ENCODE measurements at places on chromosomes 5 and 9. TPM values are rescaled to one million over a fixed set of nuclear protein-coding genes. Genes with fewer than 3 reads are reported as not detected.
A peak's percentile ranks its signal among the peaks of the same experiment; 100 is the strongest.

The DBH gene
- 0.04 TPM for polyA plus RNA-seq

The FABP6 gene
- polyA plus RNA-seq, result not detected

The SLC45A2 gene
- 0.08 TPM for polyA plus RNA-seq

The PCDHGA2 gene
- 0.22 TPM for polyA plus RNA-seq

The WNT8A gene
- polyA plus RNA-seq, result not detected

The DROSHA gene
- 50.5 TPM for polyA plus RNA-seq

The TAF11L8 gene
- polyA plus RNA-seq, result not detected

The QRFP gene
- polyA plus RNA-seq, result 0.03 TPM

The PTPN3 gene
- 130 TPM for polyA plus RNA-seq

GRCh38 chr5:113068559-113068958 is 92.0 kb downstream of the DCP2 start:
- no peak for DNase-seq

GRCh38 chr5:90865180-90865579 is 306.6 kb downstream of the ADGRV1 start:
- no peak for DNase-seq

DNA sequence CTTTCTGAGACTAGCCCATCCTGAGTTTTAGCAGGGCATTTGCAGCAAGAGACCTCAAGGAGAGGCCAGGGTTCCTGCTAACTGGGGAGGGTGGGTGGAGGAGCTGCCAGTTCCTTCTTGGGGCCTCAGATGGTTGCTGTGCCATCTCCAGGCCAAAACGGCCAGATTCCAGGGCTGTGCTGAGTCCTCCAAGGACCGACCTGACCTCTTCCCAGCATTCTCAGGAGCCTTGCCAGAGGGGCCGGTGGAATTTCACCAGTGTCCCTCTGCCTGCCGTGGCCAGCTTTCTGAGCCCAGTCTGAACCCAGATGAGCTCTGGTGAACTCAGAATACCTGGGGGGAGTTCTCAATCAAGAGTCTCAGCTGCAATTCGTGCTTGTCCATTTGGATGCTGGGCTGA is 54.3 kb downstream of the TSTD2 start:
- DNase-seq, result no peak

- no peak for DNase-seq
These were observed 19.5 kb downstream of the FAM163B start for GRCh38 chr9:133589454-133590227.

DNA sequence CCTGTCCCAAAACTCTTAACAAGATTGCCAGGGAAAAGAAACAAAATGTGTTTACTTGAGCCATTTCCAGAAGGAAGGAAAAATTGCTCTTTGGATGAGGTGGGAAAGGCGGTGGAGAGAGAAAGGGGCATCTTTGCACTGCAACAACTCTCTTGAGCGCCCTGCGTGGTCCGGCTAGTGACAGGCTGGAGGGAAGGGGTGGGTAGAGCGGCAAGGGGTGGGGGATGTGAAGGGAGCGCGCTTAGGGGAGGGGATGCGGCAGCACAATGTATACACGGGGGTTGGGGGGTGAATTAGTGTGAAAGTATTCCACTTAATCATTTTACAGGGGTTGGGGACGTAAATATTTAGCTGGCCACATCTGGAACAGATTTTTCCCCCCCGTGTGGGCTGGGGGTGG is 1.3 kb downstream of the FGF10 start:
- DNase-seq, result no peak

DNA sequence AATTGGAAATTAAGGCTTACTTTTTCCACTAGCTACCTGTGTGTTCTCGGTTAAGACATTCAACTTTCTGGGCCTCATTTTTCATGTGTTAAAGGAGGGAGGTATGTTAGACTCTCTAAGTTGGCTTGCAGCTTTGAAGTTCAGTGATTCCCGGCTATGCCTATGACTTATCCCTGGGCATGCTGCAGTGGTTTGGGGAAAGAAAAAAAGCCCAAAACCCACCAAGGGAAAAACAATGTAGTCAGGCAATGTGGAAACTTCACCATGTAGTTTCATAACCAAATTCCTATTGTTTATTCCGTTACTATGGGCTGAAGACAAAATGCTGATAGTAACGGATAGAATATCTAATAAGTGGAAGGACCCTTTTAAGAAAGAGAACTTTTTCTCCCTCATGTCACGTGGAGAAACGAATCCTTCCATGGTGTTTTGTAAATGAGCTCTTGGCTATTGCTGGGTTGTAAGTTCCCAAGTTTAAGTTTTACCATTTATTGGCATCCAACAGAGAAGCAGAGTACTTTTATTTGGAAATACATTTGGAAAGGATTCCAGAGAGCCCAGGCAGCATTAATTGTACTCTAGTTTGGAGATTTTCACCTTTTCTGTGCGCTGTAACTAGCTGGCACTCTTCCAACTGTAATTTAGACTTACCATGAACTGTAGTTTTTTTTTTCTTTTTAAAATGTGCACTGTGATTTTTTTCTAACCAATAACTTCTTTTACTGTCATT is 84.9 kb upstream of the MPDZ start:
- no peak for DNase-seq

GRCh38 chr5:10876006-10876744 is 115.1 kb upstream of the DAP start:
- DNase-seq, result no peak

- DNase-seq, result no peak
These were observed 8.9 kb downstream of the IRF1 start for GRCh38 chr5:132481596-132482211.

DNA sequence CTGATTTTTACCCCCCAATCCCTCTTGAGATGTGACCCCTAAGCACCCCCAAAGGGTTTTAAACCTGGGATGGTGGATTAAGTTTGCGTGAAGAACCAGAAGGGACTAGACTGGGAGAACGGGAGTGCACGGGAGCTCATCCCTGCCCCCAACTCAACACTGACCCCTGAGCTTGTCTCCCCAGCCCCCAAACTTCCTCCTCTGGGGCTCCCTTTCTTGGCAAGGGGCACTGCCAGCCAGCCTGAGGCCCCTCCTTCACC is 5.0 kb upstream of the SET start:
- DNase-seq, result no peak

DNA sequence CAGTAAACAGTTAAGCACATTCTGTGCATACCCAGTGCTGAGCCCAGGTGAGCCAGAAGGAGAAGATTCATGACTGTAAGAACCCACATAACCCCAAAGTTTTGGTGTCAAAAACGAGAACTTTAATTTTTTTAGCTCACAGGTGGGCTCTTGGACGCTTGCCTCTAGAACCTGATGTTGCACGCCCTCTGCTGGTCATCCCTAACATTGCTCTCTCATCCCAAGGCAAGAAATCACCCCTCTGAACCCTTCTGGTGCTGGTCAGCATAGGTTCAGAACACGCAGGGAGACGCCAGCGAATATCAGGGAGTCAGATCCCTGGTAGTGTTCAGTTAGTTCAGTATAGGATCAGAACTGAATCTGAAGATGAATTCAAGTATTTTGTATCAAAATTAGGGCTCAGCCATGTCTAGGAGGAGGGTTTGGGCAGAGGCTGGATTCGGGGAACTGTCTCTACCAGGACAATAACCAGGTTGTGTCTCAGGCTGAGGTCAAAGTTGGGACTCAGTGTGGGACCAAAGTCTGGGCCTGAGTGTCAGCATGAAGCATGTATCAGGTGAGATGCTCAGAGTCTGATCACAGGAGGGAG is 4.1 kb upstream of the DNAJB5 start:
- DNase-seq, result no peak

DNA sequence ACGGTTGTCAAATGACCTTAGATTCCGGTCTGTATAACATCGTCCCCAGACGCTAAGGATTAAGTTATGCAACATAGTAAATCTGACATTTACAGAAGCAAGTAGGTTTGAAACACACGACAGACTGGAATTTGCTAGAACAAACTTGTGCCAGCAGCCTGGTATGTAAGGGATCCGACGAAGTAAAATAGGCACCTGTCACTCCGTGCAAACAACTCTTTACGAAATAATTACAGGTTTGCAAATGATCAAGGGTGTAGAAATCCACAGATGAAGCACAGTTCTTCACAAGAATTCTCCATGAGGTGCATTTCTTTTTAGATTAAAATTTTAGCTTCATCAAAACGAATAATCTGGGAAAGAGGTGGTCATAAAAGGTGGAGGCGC is 508 bp downstream of the MOCS2 start:
- no peak for DNase-seq

- DNase-seq, result no peak
These were observed 177.6 kb upstream of the IER5L start for GRCh38 chr9:129355631-129356030.

DNA sequence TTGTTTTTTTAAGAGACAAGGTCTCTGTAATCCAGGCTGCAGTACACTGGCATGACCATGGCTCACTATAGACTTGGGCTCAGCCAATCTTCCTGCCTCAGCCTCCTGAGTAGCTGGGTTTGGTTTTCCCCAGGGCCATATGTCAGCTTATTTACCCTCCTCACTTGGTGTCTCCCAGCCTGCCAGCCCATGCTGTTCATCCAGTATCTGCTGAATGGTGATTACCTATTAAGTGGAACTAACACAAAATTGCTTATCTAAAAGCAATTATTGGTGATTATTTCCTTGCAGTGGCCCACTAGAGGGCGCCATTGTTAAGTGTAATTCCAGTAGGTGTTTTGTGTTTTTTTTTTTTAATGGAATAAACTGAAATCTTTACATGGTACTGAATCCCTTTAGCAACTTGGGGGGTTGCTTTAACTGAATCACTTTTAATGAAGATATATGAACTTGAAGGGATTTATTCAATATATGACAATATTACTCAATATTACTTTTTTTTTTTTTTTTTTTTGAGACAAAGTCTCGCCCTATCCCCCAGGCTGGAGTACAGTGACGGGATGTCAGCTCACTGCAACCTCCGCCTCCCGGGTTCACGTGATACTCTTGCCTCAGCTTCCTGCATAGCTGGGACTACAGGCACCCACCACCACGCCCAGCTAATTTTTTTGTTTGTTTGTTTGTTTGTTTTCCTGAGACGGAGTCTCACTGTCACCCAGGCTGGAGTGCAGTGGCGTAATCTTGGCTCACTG is 13.8 kb downstream of the EXOSC2 start:
- DNase-seq, result peak; percentile 61

GRCh38 chr5:179605026-179605833 is 18.2 kb downstream of the HNRNPH1 start:
- no peak for DNase-seq

DNA sequence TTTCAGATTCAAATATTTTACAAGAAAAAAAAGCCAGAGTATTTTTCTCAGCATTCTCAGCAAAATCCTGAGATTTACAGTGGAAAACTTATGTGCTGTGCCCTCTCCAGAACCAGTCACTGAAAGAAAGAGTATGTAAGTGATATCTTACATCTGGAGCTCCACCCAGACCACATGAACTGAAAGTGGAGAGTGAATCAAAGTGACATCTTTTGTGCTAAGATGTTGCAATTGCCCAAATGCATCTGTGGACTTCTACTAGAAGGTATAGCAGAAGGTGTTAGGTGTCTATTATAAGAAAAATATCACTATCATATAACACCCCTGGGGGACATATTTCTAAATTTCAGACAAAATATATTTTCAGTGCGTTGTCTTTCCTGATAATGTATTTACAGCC is 49.0 kb upstream of the RIC1 start:
- DNase-seq, result no peak

- DNase-seq, result no peak
These were observed 304.1 kb downstream of the MAT2B start for GRCh38 chr5:163809473-163809872.

DNA sequence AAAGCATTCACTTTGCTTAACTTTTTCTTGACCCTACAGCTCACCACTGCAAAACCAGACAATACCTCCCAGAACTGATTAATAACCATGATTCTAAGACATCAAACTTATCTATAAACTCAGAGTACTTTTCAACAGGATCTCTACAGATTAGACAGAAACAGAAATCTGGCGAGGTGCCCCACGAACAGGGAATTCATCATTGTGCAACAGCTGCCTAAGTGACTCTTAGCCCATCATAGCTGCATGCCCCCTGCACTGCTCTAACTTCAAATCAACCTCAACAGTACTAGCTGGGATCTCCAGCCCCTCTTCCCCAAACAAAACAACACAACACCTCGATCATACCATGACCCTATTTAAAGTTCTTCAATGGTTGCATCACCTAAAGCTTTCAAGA is 16.1 kb upstream of the COL23A1 start:
- DNase-seq, result no peak

DNA sequence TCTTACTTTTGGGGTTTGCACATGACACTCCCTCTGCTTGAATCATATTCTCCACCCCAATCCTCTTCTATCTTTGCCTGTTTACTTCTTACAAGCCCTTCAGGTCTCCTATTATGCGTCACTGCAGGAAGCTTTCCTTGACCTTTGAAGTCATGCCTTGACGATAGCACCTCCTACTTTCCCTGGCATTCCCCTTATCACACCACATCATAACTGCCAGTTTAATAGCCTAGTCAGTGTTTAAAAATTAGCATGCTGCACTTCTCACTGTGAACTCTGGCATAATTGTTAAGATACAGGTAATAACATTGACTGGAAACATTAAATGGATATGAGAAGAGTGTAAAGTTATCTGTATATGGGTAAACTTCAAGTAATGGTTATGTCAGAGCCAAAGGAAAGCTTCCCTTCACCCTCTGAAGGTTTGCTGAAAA is 37.1 kb upstream of the CEP120 start:
- no peak for DNase-seq

- no peak for DNase-seq
These were observed 37.0 kb downstream of the SLC38A9 start for GRCh38 chr5:55675119-55675518.

DNA sequence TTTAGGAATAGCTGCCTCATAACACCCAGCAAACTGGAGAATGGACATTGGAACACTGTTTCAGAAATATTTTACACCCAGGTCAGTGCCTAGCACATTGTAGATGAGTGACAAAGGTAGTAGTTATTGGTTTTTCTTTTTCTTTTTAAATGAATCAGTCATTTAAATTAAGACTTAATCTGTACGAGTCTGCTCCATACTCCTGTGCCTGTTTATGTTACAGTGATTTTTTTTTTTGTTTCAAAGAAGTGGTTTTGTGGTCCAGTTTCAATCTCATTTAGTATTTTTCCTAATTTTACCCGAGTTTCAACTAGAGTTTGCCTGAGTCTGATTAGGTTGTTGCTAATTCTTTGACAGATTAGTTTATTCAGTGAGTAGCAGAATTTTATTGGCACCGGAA is 16.2 kb downstream of the LMNB1 start:
- DNase-seq, result no peak

GRCh38 chr5:151063142-151063989 is 17.5 kb downstream of the TNIP1 start:
- no peak for DNase-seq

DNA sequence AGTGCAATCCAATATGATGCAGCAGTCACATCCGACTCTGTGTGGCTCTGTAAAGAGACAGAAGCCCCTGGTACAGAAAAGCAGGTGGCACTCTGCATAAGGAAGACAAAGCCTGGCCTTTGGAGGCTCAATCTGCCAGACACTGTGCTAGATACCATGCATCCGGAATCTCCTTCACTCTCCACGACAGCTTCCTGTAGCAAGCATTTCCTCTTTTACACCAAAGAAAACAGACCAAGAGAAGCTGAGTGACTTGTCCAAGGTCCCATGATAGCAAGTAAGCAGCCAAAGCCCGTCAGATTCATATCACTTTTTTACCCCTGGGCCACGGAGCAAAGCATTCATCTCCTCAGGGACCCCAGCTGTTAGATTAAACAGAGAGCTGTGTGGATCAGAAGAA is 64.2 kb upstream of the SMIM23 start:
- DNase-seq, result no peak

All from psoas muscle (tissue), 8 donors.